A673 (cell line): ENCODE measurements at places on chromosomes 5 and 9. TPM values are rescaled to one million over a fixed set of nuclear protein-coding genes. Genes with fewer than 3 reads are reported as not detected.
A peak's percentile ranks its signal among the peaks of the same experiment; 100 is the strongest.

The SRP19 gene
- 72.4 and 73.9 TPM in 2 replicates for total RNA-seq

The C9orf153 gene
- total RNA-seq: 0.35 and 0.56 TPM in 2 replicates

The PRKAA1 gene
- total RNA-seq: 114 TPM in 2 replicates

The CPLANE1 gene
- total RNA-seq: 21.9 and 29.9 TPM in 2 replicates

GRCh38 chr9:113790093-113790492, 86.0 kb upstream of the ZNF618 start:
- DNase-seq: peak; percentile 9

DNA sequence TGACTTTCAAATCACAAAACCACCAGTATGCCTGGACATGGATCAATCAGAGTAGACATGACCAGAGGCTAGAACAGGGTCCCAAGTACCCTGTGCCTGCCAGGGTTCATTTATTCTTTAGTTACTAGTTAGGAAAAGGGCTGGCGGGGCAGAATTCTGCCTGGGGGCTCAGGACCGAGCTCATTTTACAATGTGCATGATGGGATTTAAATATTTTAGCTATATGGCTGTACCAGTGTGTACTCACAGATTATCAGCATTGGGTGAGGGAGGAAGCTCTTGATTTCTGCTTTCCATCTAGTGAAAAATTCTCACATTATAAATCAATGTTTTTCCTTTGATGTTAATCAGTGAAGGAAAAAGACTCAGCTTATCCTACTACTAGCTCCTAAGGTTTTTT, 1511.1 kb downstream of the EFNA5 start:
- no peak for DNase-seq

- DNase-seq: no peak
Measured at GRCh38 chr9:11805969-11806368, 887.2 kb upstream of the TYRP1 start.

- no peak for DNase-seq
Measured at GRCh38 chr5:133054697-133055471, 3.1 kb downstream of the HSPA4 start.

- no peak for DNase-seq
Measured at GRCh38 chr5:149671544-149671943, 58.6 kb upstream of the PPARGC1B start.

DNA sequence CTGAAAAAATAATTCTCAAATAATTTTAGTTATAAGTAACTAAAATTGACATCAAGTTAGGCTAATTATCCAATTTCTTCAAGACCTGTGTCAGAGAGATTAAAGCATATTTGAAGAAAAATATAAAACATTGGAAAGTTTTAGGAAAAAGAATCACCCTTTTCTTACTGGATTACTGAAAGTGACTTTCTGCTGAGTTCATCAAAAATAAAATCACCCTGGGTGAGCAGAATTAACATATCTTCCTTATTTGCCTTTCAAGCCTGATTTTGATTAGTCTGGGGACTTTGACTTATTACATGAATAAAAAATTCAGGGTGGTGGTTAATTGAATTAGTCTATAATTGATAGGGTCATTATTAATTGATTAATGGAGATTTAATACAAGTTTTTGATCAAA, 252.3 kb upstream of the HAPLN1 start:
- DNase-seq: no peak

- DNase-seq: no peak
Measured at GRCh38 chr5:72464071-72464470, 43.1 kb downstream of the ZNF366 start.

GRCh38 chr9:134237630-134238265, 73.4 kb upstream of the RNU6ATAC start:
- DNase-seq: no peak

- DNase-seq: no peak
Measured at GRCh38 chr5:168601972-168602371, 22.8 kb upstream of the PANK3 start.

GRCh38 chr9:129602598-129603415, 18.1 kb downstream of the C9orf50 start:
- peak; percentile 61 for DNase-seq

DNA sequence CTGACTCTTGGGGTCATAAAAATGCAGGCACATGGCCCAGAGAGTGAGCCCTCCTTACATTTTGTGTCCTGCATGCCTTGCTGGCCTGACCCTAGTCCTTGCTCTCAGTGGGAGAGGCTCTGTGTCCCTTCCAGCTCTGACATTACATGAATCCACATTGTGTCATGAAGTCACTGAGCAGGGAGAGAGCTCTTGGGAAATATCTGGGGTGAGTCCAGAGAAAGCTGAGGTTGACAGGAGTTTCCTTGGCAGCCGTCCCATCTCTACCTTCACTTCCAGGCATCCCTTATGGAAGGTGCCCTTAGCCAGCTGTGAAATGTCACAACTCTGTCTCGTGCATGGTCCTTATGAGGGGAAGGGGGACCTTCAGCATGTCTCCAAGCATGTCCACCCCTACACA, 41.0 kb downstream of the FAT2 start:
- DNase-seq: no peak

DNA sequence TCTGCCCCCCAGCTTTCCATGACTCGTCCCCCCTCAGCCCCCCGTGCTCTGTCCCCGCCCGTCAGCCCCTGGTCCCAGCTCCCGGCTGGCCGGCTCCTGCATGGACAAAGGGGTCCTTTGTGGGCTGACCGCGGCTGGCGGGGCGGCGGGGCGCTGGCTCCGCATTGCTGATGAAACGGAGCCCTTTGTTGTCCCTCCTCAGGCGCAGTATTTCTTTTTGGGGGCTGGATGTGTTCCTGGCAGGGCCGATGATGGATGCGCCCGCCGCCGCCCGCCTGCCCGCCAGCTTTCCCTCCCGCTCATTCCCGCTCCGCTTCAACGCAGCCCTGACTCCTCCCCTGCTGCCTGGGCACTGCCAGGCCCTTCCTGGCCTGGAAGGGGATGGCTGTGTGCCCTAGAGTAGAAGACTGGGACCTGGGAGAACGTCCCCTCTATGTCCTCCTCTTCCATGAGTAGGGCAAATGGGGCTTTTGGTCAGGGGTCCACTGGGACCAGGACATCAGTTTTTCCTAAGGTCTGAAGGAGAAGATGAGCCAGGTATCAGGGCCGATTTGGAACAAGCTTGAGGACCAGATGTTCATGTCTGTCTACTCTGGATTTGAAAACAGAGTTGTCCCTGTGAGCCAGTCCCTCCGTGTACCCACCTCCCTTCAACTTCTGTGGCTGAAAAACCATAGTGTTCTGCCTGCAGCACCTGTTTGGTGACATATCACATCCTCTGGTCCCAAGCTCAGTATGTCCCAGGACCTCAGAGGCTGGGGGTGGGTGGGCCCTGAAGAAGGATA, 29.0 kb downstream of the CXXC5 start:
- DNase-seq: no peak

GRCh38 chr9:123678038-123678877, 251.7 kb downstream of the DENND1A start:
- no peak for DNase-seq

DNA sequence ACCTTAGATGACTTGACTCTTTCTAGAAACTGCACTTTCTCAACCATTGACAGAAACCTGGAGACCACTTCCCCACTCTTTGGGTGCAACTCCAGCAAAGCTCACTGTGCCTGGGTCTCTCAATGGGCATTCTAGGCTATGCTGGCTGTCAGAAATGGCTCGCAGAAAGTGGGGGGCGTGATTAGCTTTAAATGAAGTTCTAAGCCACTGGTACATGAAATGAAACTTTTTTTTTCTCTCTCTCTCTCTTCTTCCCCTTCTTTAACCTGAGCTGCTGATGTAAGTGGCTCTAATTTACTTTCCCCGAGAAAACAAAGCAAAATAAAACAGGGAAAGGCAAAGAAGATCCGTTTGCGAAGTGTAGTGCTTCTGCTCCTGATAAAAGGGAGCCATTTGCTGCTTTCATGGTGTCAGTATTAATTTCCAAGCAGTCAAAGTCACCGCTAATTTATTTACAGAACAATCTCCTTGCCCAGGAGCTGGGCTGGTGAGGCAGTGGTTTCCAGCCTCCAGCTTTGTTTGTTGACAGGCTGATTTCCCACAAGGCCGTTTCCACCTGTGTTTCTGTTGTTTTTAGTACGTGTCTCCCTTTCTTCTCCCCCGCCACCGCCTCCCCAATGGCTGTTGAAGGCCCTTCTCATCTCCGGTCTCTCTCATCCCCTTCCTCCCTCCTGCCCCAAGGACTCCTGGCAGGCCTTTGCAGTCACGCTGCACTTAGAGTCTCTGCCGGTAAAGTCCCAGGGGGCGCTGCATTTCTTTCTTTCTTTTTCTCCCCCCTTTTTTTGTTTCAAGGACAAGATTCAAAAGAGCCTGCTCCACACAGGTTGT, 422.9 kb downstream of the EBF1 start:
- DNase-seq: no peak

DNA sequence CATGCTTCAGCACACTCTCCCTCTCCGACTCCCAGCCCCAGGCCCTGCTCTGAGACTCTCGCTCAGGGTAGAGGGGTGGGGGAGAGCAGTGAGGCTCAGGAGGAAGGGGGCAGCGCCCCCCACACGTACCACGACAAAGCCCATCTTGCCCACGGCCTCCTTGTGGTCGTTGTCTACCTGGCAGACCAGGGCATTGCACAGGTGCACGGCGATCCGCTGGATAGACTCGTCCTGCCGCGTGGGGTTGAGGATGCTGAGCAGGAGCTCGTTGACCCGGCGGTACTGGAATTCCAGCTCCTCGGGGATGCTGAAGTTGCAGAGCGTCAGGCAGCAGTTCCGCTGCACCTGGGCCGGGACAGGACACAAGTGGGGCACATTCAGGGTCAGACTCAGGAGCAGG, 18.5 kb upstream of the ZDHHC12 start:
- no peak for DNase-seq

GRCh38 chr5:132058646-132059042, 1.8 kb upstream of the IL3 start:
- no peak for DNase-seq

GRCh38 chr5:159362220-159362619, 31.9 kb upstream of the IL12B start:
- no peak for DNase-seq

GRCh38 chr9:109906766-109907382, 126.9 kb downstream of the PALM2AKAP2 start:
- DNase-seq: no peak
